ENCODE measurements at places on chromosomes 3 and 15.

- DNase-seq: no peak
Observed at GRCh38 chr3:127536830-127537812, 53.4 kb downstream of the TPRA1 start.

DNA sequence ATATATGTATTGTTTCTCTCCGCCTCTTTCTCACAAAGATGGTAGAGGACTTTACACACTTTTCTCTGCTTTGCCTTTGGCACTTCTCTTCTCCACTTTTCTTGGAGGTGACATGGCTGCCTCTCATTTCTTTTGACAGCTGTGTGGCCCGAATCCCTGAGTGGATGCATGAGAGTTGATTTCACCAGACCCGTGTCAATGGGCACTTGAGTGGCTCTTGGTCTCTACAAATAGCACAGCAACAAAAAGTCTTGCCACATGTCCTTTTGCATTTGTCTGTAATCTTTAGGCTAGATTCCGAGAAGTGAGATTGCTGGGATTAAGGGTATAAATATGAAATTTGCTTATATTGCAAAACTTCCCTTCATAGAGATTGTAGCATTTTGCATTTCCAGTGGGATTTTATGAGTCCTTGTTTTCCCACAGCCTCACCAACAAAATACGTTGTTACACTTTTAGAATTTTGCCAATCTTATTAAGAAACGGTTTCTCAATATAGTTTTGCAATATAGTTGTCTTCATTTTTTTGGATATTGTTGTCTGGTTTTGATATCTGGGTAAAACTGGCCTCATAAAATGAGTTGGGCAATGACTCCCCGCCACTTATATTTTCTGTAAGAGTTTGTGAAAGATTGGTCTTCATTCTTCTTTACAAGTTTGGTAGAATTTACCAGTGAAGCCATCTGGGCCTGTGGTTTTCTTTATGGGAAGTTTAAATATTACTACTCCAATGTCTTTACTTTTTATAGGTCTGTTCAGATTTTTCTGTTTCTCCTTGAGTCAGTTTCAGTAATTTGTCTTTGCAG lies 5.2 kb upstream of the TRPM1 start:
- no peak for DNase-seq

GRCh38 chr3:98199020-98199419 lies 32.5 kb downstream of the OR5H15 start:
- no peak for DNase-seq

DNA sequence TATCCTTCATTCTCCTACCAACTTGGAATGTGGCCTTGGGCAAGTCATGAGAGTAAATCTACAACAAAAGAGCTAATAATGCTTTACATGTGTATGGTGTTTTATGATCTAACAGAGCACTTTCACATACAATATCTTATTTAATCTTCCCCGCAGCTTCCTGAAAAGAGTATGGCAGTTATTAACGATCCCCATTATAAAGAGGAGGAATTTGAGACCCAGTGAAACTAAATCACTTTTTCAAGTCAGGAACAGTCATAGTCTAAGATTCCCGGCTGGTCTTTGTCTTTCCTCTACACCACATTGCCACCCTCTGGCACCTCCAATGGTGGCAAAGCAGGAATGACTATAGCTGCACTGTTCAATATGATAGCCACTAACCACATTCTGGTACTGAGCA lies 69.7 kb upstream of the CMSS1 start:
- DNase-seq: no peak

DNA sequence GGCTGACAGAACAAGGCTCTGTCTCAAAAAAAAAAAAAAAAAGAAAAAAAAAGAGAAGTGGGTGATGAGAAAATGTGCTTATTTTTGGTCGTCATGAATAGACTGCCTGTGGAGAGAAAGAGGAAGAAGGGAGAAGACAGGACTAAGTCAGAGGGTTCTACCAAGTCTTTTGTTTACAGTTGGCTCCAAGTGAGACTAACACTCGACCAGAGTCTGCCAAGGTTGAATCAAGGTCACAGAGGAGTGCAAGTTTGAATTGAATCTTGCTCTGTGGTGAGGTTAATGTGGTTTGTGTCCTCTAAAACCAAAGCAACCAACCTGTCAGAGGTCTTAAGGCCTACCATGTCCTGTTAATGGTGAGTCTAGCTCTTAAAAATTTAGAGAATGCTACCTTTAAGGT lies 334.1 kb upstream of the GRM7 start:
- no peak for DNase-seq

DNA sequence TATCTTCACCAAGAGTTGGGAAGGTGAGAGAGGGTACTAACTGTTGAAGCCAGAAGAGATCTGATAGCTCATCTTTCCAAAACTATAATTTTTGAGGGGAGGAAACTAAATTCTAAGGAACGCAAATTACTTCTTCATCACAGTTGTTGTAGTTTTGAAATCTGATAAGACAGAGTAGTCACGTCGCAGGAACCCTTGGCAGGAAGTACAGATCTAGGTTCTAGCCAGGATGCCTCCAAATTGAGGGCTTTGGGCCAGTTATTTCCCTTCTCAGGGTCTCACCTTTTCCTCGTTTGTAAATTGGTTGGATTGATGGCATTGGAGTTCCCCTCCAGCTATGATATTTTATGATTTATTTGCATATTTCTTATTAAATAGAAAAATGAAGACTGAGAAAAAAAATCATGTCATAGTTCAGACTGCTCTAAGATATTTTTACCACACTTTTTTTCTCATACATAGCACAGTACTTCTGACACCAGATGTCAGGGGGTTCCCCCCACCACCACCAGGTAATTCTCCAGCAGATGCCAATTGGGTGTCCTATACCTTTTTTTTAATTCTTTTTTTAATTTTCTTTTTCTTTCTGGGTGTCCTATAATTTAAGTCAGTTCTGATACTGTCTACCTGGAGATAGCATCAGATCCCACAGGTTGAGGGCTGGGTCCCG lies 32.3 kb upstream of the APH1B start:
- DNase-seq: no peak

- no peak for DNase-seq
Observed at GRCh38 chr3:57852896-57853295, 96.8 kb downstream of the SLMAP start.

- no peak for DNase-seq
Observed at GRCh38 chr15:39736412-39737195, 46.0 kb downstream of the FSIP1 start.

GRCh38 chr3:143910756-143911155 lies 60.9 kb upstream of the DIPK2A start:
- DNase-seq: no peak

GRCh38 chr3:171192176-171192854 lies 165.8 kb upstream of the SLC2A2 start:
- no peak for DNase-seq

DNA sequence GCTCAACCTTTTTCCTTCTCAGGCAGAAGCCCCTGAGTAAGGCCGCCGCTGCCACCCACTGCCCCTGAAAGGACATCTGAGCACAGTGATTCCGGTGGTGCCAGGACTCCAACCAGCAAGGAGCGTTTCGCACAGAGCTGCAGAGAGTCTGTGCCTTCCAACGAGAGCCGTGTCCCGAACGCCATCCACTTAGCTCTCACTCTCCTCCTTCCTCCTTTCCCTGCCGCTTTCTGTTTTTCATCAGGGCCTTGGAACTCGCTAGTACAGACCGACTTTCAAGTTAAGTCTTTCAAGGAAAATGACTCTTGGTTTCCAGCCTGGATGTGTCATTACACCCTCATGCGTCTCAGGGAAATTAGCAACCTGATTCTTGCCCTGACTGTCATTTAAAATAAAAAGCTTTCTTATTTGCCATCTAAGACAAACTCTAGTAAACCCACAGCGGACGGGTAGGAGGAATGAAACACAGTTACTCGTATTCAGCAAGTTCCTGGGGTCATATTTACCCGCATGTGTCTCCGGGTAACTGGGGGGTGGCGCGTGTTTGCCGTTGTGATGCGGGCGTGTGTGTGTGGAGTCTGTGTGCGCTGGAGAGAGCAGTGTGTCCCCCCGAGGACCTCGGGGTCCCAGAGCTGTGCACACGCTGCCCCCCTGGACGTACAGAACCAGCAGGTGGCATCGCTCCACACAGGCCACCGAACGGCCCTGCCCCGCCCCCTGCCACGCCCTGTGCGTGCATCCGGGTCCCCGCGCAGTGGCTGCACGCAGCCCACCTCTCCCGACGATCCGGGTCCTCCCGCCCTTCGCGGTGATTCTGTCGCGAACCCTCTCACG lies 30.4 kb upstream of the ALDH1A3 start:
- DNase-seq: peak; percentile 37

- DNase-seq: no peak
Observed at GRCh38 chr3:10244009-10244408, 4.2 kb upstream of the TATDN2 start.

- no peak for DNase-seq
Observed at GRCh38 chr3:189630767-189631372, 319 bp upstream of the TP63 start.

- no peak for DNase-seq
Observed at GRCh38 chr3:183287301-183287971, 34.4 kb downstream of the B3GNT5 start.

DNA sequence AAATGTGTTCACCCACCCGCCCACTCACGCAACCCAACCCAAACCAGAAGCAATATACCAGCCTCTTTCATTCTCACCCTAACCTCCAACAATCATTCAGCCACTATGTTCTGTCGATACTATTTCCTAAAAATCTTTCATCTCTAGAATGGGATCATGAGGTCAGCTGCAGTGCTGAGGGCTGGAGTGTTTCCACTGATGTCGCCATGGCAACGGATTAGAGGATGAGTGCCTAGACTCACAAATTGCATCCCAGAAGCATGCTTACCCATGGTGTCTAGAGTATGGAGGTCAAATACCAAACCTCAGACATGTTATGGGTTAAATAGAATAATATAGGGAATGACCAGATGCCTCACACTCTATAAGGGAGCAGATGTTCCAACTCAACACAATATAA lies 138.5 kb downstream of the GABRB3 start:
- DNase-seq: no peak

DNA sequence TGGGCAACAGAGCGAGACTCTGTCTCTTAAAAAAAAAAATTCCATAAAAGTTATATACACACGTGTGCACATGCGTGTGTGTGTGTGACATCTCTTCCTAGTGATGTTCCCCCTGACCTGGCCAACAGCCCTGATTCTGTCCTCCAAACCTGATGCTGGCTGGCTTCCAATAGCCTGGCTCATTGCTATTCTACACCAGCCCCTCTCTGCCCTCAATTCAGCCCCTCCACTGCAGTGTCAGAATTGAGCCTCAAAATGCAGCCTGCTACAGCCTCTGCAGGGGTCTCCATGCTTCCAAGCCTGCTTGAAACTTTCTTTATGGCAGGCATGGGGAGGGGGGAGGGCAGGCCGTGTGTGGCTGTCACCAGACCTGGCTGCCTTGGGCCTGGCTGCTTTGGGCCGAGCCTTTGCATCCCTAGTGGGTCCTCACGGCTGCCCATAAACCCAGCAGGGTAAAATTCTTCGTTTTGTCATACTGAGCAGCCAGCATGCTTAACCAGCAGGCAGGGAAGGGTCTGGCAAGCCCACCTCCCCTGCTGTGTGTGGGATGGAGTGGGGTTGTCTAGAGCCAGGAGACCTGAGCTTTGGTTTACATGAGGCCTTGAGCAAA lies 22.7 kb upstream of the DOCK3 start:
- no peak for DNase-seq

DNA sequence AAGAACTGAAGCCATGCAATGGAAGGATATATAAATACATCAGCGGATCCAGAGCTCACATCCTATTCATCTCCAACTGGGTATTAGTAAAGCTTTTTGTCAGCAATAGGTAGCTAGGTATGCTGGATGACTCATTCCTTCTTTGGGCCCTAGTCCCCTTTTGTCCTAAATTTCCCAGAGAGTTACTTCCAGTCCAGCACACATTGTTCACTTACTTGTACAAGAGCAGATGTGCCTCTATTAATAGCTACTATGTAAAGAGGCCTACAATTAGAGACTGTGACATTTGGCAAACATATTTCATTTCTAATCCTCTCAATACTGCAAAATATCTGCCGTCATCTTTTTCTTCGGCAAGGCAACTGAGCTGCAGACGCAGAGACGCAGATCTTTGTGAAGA lies 1.7 kb upstream of the SLC4A7 start:
- no peak for DNase-seq

GRCh38 chr3:177822681-177823096 lies 625.4 kb upstream of the TBL1XR1 start:
- DNase-seq: no peak

DNA sequence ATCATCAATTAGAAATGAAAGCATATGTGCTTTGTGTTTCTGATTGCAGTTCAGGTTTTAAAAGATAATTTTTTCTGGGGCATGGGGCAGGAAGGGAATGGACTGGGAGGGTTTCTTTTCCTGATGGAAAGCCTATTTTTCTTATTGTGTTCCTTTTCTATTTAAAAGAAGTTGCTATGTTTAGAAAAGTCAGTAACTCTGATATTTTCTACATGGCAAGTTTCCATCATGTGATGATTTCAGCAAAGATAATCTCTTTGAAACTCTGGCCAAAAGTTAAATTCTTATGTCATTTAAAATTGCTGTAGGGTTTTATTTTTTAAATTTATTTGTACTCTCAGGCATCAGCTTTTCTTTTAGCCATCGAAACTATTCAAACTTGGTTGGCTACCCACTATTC lies 601.2 kb downstream of the FOXP1 start:
- no peak for DNase-seq

GRCh38 chr3:176633511-176633910 lies 563.8 kb downstream of the TBL1XR1 start:
- no peak for DNase-seq

- no peak for DNase-seq
Observed at GRCh38 chr3:177482048-177482691, 284.9 kb upstream of the TBL1XR1 start.

Data from amygdala (tissue), 56 donors.